Lower lobe of right lung (tissue), 2 donors: ENCODE measurements at places on chromosomes 2 and 18.

GRCh38 chr2:86238354-86238753 lies 39.1 kb downstream of the MRPL35 start:
- no peak for DNase-seq

GRCh38 chr2:15814946-15815345 lies 125.4 kb upstream of the MYCN start:
- DNase-seq: no peak

- DNase-seq: no peak
Observed at GRCh38 chr2:48699348-48699930, 56.1 kb downstream of the LHCGR start.

DNA sequence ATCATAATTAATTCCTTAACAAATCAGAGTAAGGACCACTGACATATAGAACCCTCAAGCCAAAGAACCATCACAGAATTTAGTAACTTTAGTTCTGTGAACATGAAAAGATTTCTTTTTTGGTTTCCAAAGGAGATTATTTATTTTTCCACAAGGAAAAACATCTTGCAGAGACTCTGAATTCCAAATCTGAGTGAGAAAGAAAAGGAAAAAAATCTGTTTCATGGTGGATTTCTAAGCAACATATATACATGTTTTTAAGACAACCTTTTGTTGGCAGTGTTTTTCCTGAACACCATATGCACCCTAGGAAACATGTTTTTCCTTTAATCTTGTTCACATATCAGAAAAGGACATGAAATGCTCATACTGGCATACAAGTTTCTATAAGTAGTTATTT lies 149.8 kb downstream of the AGPS start:
- no peak for DNase-seq

GRCh38 chr2:147600223-147600622 lies 244.6 kb upstream of the ACVR2A start:
- DNase-seq: no peak
